ENCODE measurements at places on chromosomes 3 and 15.

DNA sequence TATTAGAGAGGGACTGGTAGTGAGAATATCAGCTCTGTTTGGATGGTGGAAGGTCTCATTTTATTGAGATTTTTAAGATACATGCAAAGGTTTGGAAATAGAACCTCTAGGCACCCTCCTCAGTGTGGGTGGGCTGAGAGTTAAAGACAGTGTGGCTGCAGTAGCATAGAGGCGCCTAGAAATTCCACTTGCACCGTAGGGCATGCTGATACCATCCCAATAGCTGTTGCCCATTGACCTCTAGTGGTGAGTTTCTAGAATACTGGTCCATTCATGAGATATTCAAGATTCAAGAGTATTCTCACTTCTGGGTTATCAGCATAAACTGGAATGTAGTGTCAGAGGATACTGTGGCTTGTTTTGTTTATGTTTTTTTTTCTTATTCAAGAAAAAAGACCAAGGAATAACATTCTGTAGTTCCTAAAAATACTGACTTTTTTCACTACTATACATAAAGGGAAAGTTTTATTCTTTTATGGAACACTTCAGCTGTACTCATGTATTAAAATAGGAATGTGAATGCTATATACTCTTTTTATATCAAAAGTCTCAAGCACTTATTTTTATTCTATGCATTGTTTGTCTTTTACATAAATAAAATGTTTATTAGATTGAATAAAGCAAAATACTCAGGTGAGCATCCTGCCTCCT, 87.2 kb downstream of the TGFBR2 start:
- DNase-seq = no peak

DNA sequence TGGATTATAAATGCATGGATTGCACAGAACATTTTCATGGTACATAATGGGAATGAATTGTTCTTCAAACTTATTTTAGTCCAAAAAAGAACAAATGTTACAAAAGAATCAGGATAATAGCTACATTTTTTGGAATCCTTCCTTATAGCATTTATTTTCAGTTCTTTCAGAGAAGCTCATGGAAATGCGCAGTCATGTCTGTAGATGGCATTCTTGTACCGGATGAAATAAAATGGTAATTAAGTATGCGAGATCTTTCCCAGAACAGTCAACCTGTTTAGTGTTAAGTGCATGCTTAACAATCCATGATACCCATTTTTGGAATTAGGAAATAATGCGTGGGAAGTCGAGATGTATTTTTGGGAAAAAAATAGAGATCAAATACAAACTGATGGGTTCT, 38.2 kb upstream of the GOLGA8B start:
- no peak for DNase-seq

DNA sequence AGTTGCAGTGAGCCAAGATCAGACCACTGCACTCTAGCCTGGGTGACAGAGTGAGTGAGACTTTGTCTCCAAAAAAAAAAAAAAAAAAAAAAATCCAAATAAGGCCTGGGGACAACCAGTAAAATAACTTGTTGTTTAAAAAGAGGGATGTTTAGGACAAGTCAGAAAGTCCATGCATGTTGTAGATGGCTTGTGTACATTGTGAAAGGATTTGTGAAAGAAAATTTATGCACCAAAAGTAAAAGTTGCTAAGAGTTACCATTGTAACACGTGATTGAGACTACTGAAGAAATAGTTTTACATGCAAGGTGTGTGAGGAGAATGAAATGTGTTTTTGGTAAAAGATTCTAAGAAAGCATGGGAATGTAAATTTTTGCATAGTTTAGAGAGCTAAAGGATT, 35.7 kb upstream of the SEC61A1 start:
- DNase-seq = no peak

GRCh38 chr3:41920406-41920965, 41.4 kb downstream of the ULK4 start:
- DNase-seq = no peak

DNA sequence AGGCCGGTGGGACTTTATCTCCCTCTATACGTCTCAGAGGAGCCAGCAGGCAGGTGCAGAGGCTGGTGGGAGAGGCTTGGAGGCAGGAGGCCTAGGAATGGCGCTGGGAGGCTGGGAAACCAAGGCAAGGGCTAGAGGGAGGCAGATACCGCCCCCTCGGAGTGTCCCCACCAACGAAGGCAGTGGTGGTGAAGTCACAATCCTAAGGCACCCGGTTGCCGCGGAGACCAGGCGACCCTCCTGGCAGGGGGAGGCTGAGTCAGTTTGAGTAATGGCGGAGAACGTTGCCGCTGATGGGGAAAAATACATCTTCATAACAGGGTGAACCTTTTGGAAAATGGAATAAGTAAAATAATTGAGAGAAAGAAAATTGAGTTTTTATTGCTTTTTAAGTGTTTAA, 29.9 kb upstream of the CACNA2D2 start:
- no peak for DNase-seq

DNA sequence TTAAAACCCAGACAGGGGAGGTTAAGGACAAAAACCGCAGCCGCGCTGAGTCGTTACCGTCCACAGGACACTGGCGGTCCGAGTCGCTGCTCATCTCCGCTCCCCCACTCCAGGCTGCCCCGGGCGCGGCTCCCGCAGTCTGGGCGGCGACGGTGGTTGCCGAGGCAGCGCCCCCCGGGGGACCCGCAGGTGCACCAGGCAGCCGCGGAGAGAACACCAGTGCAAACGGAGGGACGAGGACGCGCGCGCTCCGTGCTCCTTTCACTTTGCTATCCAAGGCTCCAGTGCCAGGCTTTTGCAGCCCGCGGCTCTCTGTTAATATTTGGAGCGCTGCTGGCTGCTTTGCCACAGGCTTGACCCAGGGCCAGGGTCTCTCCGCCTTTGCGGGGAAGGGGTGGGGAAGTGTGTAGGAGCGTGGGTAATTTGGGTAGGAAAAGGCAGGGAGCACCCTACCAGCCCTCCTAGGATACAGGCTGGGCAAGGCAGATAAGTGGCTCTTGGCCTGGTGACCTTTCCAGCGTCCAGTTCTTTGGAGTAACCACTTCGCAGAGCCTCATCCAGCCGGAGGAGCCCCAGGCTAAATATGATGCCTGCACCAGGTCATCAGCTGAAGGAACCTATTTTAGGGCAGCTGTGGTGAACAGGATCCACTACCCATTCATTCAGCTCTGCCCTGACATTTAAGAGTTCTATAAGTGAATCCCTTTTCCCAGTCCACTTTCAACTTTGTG, at the start of gene GADL1:
Gene GADL1, minus strand, starts transcription at position 141 of the 731 bp plus-strand sequence. Its CDS starts 47 bp downstream, at position 94.
- DNase-seq = no peak

GRCh38 chr3:4139462-4140140, 163.6 kb upstream of the SETMAR start:
- no peak for DNase-seq

GRCh38 chr3:56915966-56916586, 114.3 kb upstream of the ARHGEF3 start:
- DNase-seq = no peak

GRCh38 chr3:141051443-141052200, 475 bp downstream of the SPSB4 start:
- no peak for DNase-seq

DNA sequence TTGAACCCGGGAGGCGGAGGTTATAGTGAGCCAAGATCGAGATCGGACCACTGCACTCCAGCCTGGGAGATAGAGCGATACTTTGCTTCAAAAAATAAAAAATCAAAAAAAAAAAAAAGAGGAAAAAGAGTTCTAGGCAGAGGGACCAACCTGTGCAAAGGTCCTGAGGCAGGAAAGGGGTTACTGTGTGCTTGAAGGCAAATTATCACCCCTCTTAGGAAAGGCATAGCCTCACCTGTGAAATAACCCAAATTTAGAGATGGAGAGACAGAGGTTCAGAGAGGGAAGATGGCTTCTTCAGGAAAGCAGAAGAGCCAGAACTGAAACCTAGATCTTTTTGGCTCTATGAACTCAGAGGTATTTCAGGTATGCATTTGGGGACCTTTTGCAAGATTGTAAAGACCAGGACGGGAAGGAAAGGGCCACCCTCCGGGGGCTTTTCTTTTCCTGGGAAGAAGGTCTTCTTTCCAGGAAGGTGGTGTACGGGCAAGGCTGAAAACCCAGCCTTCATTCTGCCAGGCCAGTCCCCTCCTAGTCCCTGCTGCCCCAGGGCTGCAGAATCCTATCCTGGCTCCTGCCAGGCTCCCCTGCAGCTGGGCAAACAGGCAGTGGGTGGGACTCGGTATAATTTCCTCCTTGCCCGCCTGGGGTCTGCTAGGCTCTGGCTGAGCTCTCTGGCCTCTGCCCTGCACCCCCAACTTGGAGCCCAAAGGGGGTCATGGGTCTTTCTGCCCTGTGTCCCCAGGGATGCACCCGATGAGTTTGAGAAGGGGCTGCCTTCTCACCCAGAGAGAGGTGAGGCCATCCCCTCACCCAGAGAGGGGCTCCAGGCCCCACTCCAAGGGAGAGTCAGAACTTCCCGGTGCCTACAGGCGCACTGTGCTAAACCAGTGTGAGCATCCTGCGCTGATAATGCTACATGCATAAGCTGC, 14.4 kb upstream of the CSK start:
- DNase-seq = no peak

DNA sequence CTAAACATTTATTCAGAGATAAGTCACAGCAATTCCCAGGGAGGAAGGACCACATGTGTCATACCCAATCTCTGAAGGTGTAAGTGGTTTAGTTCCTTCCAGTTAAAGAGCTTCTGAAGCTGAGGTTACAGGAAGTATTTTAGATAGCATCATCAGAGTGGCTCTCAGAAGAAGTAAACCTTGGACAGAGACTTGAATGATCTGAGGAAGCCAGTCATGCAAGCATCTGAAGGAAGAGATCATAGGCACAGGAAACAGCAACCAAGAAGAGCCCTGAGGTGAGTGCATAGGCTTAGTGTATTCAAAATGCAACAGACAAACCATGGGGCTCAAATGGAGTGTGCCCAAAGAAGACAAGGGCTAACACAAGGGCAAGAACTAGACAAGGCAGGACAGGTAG, 210.3 kb downstream of the ULK4 start:
- DNase-seq = no peak

GRCh38 chr3:139016430-139017048, 4.2 kb downstream of the PRR23B start:
- DNase-seq = no peak

DNA sequence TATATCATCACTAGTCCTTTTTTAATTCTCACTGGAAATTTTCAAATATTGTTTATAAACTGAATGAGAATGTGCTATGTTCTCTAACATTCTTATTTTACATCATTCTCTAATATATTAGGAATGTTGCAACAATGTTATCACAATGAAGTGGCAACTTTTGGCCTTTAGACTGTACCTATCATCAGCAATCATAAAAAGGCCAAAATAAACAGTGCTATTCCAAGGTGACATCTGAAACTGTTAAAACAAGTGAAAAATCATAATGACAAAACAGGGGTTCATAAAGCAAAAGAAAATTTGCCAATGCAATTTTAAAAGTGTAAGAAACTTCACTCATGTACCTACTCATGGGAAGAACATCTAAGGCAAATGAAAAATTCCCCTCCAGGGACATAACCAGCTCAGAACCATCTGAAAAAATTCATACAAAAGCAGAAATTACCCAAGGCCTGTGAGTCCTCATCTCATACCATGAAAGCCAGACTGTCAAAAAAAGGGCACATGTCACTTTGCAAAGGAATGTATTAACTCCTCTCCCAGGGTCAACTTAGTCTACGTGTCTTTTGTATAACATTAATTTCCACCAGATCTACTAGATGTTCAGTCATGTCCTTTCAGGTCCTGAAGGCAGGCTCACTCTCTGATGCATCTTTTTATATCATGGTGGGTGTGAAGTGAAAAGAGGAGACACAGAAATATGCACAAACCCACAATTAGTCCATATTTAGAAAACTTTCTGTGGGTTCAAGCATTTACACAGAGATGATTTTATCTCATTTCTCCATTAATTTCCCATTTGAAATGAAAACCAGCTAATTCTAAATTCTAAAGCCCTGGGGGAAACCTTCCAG, 211.9 kb downstream of the CBLB start:
- DNase-seq = no peak

DNA sequence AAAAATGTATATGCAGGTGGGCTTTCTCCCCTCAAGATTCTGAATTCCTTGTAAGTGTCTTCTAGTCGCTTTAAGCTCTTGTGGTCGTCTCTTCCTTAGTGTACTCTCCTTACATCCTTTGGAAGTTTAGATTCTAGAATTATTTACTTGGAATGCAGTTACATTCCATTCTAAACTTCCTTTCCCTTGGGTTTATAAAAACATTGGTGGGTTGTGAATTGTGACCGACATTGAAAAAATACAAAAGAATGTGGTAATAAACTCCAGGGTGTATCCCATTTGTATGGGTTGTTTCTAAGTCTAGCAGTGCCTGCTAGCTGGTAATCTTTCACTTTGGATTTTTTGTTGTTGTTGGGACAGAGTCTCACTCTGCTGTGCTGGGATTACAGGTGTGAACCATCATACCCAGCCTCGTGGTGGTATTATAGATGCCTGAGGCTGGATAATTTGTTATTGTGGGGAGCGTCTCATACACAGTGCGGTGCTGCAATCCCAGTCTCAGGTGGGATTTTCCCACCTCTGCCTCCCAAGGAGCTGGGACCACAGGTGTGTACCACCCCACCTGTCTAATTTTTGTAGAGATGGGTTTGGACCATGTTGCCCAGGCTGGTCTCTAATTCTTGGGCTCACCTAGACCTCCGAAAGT, 9.1 kb downstream of the CHD2 start:
- no peak for DNase-seq

GRCh38 chr3:171822431-171823106, 12.3 kb upstream of the PLD1 start:
- DNase-seq = no peak

GRCh38 chr3:126527006-126527405, 3.1 kb downstream of the CHST13 start:
- DNase-seq = no peak

GRCh38 chr3:18827664-18828063, 320.6 kb upstream of the KCNH8 start:
- DNase-seq = no peak

DNA sequence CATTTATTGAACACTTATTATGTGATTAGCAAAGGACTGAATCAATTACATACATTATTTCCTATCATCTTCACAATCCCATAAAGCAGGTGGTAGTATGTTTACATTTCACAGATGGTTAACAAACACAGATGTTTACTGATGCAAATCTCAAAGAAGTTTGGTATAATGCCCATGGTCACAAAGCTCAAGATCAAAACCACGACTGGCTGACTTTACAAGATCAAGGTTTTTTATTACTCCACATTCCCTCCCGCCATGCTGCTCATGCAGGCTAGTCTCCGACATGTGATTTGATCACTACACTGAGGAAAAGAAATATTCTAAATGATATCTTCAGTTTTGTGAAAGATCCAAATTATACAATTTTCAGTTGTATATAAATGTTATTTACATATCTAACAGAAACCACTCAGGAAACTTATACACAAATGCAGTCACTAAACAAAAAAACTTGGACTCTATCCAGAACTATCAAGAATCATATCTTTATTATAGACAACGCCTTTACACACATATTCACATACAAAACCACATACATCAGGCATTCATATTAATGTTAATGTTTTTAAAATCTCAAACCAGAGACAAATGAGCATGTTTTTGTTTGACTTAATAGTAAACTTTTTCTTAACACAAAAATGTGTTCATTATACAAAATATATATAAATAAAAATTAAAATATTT, 235.5 kb downstream of the SCAPER start:
- no peak for DNase-seq
